ENCODE measurements at places on chromosomes 1 and 21.

GRCh38 chr21:31022306-31022705 lies 16.0 kb downstream of the KRTAP19-8 start:
- DNase-seq: no peak

- no peak for DNase-seq
These were observed 7.6 kb downstream of the EFHD2 start for GRCh38 chr1:15417059-15417934.

GRCh38 chr1:178609015-178609414 lies 96.1 kb downstream of the TEX35 start:
- DNase-seq: no peak

GRCh38 chr1:241964550-241965282 lies 7.1 kb downstream of the BECN2 start:
- no peak for DNase-seq

DNA sequence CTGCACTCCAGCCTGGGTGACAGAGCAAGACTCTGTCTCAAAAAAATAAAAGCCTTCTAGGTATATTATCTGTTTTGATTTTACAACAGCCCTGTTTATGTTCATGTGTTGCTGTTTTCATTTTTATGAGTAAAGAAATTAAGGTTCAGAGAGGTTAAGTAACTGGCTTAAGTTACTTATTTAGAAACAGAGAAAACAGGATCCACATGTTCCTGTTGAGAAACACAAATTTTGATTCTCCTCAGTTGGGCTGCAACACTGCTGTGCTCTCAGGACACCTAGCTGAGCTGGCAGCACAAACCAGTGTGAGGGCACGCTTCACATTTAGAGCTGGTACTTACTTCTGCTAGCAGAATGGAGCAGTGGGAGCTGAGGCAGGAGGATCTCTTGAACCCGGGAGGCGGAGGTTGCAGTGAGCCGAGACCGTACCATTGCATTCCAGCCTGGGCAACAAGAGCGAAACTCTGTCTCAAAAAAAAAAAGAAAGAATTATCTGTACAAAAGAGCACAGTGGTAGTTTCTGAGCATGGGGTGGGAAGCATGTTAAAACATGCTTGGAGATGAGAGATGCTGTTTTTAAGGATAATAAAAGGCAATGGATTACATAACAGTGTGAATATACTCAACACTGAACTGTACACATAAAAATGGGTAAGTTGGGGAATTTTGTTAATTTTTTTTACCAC lies 2.4 kb downstream of the SPRTN start:
- no peak for DNase-seq

- DNase-seq: no peak
These were observed 116.7 kb downstream of the DMRTB1 start for GRCh38 chr1:53575955-53576320.

DNA sequence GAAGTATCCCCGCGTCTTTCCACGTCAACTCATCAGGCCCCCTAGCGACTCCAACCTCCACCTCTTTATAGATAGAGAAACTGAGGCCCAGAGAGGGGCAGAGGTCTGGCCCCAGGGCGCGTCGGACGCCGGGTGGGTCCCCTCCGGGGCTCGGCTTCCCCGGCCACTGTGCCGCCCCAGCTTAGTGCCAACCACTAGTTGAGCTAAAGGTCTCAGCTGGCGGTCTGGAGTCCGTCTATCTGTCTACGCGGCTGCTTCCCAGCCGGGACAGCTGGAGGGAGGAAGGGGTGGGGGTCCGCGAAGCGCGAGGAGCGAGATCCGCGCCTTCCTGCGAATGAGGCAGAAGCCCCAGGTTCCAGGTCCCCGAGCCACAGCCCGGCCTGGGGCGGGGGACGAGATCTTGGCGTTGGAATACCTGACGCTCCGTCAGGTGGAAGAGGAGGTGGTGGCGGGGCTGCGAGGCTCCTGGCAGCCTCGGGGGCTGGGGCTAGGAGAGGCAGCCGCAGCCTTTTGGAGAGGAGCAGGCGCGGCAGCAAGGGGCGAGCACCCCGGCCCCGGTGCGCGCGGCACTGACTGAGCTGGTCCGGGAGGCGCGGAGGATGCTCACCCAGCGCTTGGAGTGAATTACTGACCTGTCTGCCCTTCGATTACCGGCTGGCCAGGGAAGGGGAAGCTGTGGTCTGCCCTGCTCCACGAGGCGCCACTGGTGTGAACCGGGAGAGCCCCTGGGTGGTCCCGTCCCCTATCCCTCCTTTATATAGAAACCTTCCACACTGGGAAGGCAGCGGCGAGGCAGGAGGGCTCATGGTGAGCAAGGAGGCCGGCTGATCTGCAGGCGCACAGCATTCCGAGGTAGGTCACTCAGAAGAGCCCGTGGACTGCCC lies 937 bp downstream of the PODN start:
- DNase-seq: no peak

- no peak for DNase-seq
These were observed 2.5 kb upstream of the TNFRSF18 start for GRCh38 chr1:1208713-1209433.

DNA sequence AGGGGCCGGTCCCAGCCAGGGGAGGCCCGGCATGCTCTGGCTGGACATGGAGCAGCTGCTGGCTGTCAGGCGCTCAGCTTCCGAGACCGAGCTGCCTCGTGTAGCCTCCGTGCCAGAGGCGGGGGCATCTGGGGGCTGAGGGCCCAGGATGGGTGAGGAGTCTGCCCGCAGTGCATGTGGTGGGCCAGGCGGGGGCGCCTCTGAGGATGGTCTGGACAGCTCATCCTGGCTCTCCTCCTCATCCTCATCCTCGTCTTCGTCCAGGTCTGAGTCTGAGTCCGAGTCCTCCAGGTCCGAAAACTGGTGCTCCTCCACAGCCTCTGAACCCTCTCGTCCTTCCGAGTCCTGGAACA lies 28.9 kb upstream of the EDN2 start:
- no peak for DNase-seq

DNA sequence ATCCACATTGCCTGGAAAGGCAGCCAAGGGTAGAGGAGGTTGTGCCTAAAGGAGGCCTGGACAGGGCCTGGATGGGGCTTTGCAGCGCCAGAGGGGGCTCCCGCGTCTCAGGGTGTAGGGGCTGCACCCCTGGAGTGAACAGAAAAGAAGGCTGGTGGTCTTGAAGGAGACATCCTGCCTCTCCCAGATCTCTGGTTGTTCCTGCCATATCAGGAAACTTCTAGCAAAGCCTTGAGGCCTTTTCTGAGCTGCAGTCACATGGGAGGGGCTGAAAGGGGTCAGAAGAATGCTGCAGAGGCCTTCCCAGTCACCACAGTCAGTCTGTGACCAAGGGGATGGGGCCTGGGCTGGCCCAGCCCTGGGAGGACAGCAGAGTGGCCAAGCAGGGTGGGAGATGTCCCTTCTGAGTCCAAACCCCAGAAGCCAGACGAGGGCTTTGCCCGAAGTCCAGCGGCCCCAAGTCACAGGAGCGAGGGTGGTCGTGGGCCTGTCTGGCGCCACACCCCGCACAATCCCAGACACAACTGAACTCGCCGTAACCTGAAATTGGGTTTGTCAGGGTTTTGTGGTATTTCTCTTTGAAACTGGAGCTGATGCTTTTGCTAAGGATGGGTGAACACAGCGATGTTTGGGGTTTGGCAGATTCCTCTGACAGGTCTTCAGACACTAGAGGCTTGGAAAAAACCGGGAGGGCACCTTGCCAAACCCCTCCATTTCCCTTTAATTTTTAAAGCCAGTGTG lies 29.6 kb downstream of the SIM2 start:
- DNase-seq: no peak

DNA sequence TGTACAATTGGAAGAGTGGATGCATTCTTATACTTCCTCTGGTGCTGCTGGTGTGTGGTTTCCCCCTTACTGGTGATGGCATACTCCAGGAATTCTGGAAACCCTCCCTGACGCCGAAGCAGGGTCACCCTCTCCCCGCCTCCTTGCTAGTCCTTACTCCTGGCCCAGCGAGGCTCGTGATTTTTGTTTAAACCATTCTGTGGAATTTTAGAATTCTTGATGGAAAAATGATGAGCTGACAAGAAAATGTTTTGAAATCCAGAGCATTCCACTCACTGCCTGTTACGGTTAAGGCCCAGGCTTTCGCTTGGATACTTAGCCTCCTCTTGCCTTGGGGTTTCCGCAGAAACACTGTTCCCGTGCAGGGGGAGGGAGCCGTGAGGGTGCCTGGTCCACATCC lies 41.1 kb downstream of the IL6R start:
- no peak for DNase-seq

GRCh38 chr1:8723010-8723409 lies 94.4 kb downstream of the RERE start:
- no peak for DNase-seq

DNA sequence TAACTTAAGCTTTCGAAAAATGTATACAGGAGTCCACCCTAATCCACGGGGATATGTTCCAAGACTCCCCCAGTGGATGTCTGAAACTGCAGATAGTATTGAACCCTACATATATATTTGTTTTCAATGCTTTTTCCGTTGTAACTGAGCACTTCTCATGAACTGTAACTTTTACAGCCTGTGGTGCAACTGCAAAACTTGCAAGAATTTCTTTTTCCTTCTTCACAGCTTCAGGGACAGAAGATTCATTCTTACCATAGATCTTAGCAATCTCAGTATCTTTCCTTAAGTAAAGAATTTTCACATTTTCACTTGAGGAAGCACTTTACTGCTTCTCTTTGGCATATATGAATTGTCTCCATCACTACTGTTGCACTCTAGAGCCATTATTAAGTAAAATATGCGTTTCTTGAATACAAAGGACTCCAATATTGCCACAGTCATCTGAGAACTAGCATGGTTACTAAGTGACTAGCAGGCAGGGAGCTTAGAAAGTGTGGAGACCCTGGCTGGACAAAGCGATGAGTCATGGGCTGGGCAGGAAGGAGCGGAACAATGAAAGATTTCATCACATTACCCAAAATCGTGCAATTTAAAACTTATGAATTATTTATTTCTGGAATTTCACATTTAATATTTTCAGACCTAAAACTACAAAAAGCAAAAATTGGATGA lies 14.1 kb downstream of the DPYD start:
- no peak for DNase-seq

GRCh38 chr1:84712276-84712874 lies 22.1 kb upstream of the SSX2IP start:
- DNase-seq: no peak

DNA sequence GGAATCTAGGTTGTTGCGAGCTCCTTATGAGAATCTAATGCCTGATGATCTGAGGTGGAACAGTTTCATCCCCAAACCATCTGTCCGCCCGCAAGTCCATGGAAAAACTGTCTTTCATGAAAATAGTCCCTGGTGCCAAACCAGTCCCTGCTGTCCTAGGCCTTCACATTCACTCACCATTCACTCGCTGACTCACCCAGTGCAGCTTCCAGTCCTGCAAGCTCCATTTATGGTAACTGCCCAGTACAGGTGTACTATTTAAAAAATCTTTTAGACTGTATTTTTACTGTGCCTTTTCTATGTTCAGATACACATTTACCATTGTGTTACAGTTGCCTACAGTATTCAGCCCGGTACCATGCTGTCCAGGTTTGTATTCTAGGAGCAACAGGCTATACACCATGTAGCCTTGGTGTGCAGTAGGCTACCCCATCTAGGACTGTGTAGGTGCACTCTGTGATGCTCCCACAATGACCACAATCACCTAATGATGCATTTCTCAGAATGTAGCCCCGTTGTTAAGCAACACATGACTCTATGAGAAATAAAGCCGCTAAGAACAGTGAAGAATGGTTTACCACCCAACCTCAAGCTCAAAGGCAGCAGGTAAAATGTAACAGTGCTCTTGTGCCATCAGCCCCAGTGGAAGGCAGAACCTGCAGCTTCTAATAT lies 2.4 kb downstream of the ECHDC2 start:
- DNase-seq: no peak

- no peak for DNase-seq
These were observed 550.9 kb downstream of the USP25 start for GRCh38 chr21:16280686-16281091.

GRCh38 chr1:9352377-9353134 lies 59.9 kb downstream of the SPSB1 start:
- DNase-seq: no peak

GRCh38 chr1:38834221-38834782 lies 25.3 kb downstream of the RRAGC start:
- no peak for DNase-seq

DNA sequence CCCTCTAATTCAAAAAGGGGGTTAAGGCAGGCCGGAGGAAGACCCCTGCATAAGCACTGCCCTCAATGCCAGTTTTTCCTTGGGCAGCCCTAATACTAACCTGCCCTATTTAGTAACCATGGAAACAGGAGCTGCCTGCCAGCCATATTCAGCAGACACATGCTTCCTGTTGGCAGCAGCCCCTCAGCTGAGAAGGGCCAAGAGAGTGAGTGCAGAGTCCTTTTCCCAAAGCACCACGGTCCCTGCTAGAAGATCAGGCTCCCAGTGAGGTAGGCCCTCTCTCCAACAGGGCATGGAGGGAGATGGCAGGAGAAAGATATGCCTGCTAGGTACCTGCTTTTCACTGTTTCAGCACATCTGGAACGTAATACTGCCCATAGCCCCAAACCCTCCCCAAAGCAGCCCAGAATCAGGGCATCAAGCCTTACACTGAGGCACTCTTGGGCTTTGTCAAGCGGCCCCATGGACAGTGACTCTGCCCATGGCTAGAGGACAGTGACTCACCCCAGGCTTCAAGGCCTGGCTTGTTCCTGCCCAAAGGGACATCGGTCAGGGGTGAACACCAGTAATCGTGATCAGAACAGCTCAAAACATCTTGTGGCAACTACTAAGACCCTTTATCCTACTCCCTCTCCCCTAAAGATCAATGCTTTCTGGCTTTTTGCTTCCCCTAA lies 64.5 kb downstream of the BCAR3 start:
- no peak for DNase-seq

- no peak for DNase-seq
These were observed 41.9 kb downstream of the LMO4 start for GRCh38 chr1:87370544-87370943.

GRCh38 chr21:37974081-37974480 lies 57.8 kb upstream of the KCNJ6 start:
- no peak for DNase-seq

GRCh38 chr1:186681801-186682200 lies 1.6 kb upstream of the PTGS2 start:
- DNase-seq: no peak

DNA sequence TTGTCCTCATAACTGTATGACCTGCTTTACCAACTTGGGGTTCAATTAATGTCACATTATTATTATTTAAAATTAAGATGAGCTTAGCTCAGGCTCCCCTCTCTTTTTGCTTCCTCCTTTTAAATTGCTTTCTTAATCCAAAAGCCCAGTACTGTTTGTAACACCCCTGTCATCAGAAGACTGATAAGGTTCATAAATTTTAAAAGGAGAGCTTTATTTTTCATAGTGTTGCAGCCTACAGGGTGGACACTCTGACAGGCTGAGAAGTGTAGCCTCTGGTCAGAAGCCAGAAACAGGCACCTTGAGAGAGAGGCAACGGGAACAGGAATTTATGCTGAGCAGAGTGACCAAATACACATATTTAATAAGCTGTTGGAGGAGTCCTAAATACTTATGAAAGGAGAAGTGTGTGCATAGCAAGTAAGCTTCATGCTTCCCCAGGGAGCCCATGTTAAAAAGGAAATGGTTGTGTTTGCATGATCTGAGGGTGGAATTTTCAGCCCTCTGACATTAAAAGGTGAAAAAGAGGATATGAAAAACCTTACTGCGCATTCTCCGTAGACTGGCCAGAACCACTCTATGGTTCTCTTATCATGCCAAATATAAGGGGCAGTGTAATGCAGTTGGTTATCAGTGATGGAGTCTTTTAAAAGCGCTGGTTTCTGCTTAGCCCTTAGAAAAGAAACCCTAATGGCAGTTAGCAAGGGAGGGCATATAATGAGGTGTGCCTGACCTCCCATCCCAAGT lies 30.5 kb upstream of the FGGY start:
- no peak for DNase-seq

- DNase-seq: no peak
These were observed 580 bp downstream of the DVL1 start for GRCh38 chr1:1348420-1349255.
